ENCODE measurements at places on chromosomes 5 and 9.

DNA sequence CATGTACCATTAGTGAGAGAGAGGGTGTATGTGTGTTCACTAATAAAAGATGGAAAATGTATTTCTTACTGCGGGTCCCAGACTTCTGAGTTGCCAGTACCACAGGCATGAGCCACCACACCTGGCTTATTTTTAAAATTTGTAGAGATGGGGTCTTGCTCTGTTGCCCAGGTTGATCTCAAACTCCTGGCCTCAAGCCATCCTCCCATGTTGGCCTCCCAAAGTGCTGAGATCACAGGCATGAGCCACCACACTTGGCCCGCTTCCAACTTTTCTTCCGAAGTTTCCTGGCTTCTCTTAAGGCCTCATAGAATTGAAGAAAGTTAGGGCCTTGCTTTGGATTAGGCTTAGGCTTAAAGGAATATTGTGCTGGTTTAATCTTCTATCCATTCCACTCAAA lies 40.4 kb upstream of the F2RL2 start:
- no peak for DNase-seq

- DNase-seq, result no peak
These were observed at the start of gene FBP2 for GRCh38 chr9:94593459-94594345. Gene FBP2, minus strand, starts transcription at chr9:94593824. Its CDS starts 98 bp downstream, at chr9:94593726.

GRCh38 chr9:128503870-128504269 lies 649 bp upstream of the GLE1 start:
- DNase-seq, result peak; percentile 47

- DNase-seq, result no peak
These were observed 66.6 kb downstream of the ITGA1 start for GRCh38 chr5:52854301-52854700.

GRCh38 chr5:55749387-55749786 lies 11.5 kb downstream of the DDX4 start:
- no peak for DNase-seq

GRCh38 chr9:109372246-109372645 lies 51.4 kb upstream of the EPB41L4B start:
- no peak for DNase-seq

DNA sequence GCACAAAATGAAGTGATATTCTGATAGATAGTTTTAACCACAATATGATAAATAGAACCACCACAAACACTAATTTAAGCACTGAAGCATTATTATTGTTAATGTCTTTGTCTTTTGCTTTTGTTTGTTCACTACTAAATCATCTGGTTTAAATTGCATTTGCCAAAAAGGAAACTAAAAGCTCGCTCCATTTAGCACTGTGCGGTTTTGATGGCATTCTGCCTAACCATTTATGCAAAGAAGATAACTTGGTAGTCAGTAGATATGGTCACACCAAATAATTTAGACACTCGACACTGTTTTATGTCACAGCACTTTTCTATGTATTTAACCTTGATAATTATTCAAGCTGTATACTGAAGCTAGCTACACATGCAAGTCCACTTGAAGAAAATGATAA lies 849.8 kb upstream of the CDH6 start:
- no peak for DNase-seq

DNA sequence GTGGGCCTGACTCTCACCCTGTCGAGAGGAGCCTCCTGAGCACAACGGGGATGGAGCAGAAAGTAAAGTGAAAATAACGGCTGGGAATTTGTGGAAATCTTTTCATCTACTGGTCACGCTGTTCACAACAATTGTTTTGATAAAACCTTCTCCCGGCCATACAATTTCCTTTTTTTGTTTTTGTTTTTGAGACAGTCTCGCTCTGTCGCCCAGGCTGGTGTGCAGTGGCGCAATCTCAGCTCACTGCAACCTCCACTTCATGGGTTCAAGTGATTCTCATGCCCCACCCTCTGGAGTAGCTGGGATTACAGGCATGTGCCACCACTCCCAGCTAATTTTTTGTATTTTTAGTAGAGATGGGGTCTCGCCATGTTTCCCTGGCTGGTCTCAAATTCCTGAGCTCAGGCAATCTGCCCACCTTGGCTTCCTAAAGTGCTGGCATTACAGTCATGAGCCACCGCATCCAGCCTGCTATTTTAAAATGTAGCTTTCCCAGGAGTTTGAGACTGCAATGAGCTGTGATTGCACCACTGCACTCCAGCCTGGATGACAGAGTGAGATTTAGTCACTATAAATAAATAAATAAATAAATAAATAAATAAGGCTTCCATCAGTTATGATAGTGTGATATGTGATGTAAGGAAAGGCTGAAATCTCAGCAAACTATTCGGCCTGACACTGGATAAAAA lies 73.5 kb upstream of the PTGER4 start:
- DNase-seq, result no peak

GRCh38 chr5:105677291-105677690 lies 1993.4 kb downstream of the EFNA5 start:
- DNase-seq, result peak; percentile 35

DNA sequence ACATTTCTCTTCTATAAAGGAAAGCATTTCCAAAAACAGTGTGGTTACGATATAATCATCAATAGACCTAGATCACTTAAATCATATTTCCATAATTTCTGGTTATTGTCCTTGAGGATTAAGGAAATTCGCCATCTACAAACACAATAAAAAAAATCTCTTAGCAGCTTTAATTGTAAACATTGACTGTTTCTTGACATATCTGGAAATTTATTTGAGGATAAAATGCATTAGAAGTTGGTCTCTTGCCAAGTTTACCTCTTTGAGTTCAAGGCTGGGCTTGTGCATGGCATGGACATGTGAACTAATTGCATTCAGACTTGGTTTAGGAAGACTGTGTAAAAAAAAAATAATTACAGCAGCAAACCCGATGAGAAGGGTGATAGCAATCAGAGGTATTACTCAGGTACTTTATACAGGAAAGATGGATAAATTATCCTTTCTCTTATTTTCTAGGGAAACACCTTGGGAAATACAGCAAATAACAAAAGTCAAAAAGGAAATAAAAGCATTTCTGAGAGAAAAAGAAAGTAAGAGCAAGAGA lies 237.9 kb downstream of the SLF1 start:
- DNase-seq, result no peak

- peak; percentile 64 for DNase-seq
These were observed 148.2 kb downstream of the GIN1 start for GRCh38 chr5:102971676-102972293.

DNA sequence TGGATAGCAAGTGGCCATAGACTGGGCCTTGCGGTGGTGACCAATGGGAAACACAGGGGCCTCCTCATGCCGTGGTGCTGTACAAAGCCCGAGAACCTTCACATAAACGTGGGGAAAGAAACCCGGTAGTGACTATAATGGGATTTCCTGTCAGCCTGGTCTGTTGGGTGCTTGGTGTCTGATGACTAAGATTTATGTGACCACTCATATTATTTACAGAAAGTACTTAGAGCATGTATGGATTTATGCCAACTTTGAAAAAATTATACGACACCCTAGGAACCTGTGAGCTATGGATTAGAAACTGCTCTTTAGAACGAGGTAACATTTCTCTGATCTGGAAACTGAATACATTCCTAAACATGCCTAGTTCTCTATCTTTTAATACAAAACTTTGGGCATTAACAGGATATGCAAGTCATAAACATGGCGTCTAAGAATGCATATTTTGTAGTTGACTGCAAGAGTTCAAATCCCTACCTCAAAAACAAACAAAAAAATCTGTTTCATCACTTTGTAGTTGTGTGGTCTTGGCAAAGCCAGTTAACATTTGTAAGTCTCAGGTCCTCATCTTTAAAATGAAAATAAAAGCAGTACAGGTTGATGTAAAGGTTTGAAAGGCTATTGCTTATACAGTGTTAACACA lies 85.4 kb downstream of the TMEM167A start:
- peak; percentile 60 for DNase-seq

Measured in ELR (cell line).